SK-MEL-5 (cell line): ENCODE measurements at places on chromosomes 11 and 22. TPM values are rescaled to one million over a fixed set of nuclear protein-coding genes. Genes with fewer than 3 reads are reported as not detected.

Gene IL10RA
- total RNA-seq = not detected in 2 replicates

Gene YPEL1
- 0.40 and 2.0 TPM in 2 replicates for total RNA-seq

Gene CABP2
- total RNA-seq = not detected in 2 replicates

Gene CWF19L2
- 9.0 and 10.0 TPM in 2 replicates for total RNA-seq
